ENCODE measurements at places on chromosomes 3 and 15.

- no peak for DNase-seq
Observed at GRCh38 chr3:59502806-59503205, 453.0 kb upstream of the CFAP20DC start.

DNA sequence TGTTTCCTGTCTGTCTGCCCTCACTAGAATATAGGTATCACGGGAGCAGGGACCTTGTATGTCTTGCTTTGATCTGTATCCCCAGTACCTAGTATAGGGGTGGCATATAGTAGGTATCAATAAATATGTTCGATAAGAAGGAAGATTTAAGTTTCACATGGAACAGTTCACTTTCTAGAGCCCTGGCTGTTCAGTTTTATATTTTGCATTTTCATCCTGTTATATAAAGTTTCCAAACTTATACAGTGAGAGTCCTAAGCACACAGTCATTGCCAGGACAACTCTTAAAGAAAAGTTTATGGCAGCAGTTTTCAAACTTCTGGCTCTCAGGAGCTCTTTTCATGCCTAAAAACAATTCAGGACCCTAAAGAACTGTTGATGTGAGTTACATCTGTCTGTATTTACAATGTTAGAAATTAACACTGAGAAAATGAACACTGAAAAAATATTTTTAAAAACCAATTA is 13.4 kb downstream of the ITPR1 start:
- DNase-seq = no peak

- DNase-seq = no peak
Observed at GRCh38 chr15:67107014-67107812, 41.8 kb downstream of the SMAD3 start.

DNA sequence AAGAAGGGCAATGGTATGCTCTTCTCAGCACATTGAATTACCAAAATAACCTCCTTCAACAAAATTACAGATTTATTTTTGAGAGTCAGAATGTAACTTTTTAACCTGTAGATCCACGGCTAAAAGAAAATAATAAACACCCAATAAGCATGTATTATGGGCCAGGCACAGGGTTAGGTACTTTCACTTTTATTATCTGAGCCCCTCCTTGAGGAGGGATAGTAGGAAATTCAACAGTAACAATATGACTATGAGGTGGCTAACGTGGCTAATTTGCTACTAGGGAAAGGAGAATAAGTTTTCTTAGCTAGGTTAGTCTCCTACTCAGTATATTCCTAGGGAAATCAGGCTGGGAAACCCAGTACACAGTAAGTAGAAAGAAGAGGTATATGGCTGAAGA is 306.9 kb downstream of the GAP43 start:
- DNase-seq = no peak

GRCh38 chr3:179956416-179956830 is 80.3 kb downstream of the PEX5L start:
- no peak for DNase-seq

GRCh38 chr3:97885931-97886824 is 64.4 kb downstream of the CRYBG3 start:
- no peak for DNase-seq

GRCh38 chr3:36475558-36475957 is 95.3 kb downstream of the STAC start:
- no peak for DNase-seq

DNA sequence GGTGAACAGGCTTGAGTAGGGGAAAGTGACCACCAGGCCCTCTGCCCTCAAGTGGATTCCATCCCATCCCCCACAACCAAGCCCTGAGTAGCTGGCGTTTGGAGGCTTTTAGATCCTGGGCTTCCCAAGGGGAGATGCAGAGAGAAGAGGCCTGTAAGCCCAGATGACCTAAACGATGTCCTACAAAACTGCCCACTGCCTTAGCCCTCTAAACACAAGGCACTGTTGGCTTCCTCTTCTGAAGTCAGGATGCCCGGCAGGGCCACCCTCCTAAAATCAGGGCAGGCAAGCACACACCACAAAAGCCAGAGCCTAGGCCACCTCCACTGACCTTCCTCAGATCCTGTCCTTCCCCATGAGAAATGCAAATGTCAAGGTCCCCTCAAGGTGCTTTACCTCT is 68.6 kb downstream of the ADCY5 start:
- no peak for DNase-seq

- DNase-seq = no peak
Observed at GRCh38 chr3:96259-96658, 100.3 kb upstream of the CHL1 start.

DNA sequence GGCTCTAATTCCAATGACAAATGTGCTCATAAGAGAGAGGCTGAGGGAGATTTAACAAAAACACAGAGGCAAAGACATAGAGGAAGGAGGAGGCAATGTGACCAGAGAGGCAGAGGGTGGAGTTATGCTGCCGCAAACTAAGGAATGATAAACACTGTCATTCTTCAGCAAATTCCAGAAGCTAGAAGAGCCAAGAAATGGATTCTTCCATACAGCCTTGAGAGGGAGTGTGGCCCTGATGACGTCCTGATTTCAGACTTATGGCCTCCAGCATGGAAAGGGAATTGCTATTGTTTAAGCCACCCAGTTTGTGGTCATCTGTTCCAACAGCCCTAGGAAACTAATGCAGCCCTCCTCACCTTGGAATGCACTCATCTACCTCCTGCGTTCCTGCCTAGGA is 30.5 kb downstream of the CD47 start:
- DNase-seq = no peak

- DNase-seq = peak; percentile 50
Observed at GRCh38 chr3:139534992-139535879, 4.3 kb downstream of the RBP1 start.

GRCh38 chr3:38614651-38615352 is 34.7 kb downstream of the SCN5A start:
- DNase-seq = no peak

GRCh38 chr3:38805765-38806386 is 10.1 kb downstream of the SCN10A start:
- no peak for DNase-seq

GRCh38 chr15:35833581-35833980 is 287.6 kb upstream of the DPH6 start:
- no peak for DNase-seq

DNA sequence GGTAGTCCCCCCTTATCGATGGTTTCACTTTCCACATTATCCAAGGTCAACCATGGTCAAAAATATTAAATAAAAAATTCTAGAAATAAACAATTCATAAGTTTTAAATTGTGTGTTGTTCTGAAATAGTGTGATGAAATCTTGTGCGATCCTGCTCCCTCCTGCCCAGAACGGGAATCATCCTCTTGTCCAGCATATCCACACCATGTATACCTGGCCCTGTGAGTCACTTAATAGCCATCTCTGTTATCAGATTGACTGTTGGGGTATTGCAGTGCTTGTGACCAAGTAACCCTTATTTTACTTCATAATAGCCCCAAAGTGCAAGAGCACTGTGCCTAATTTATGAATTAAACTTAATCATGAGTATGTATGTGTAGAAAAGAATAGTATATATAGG is 19.1 kb downstream of the FAM81A start:
- no peak for DNase-seq

Data from hippocampal formation (tissue), 2 donors.